T-helper 17 cell (primary cell): ENCODE measurements at places on chromosomes 6 and 20.

- peaks cover 47% of the 10 kb centered on the region for H3K27me3 ChIP-seq
- H3K27ac ChIP-seq: no peak overlapping the region
- DNase-seq: no peak
- H3K4me1 ChIP-seq: peaks cover 10% of the 10 kb centered on the region
- peaks cover 7% of the 10 kb centered on the region for H3K36me3 ChIP-seq
Observed at GRCh38 chr6:151494936-151495320, 1.1 kb downstream of the CCDC170 start.

DNA sequence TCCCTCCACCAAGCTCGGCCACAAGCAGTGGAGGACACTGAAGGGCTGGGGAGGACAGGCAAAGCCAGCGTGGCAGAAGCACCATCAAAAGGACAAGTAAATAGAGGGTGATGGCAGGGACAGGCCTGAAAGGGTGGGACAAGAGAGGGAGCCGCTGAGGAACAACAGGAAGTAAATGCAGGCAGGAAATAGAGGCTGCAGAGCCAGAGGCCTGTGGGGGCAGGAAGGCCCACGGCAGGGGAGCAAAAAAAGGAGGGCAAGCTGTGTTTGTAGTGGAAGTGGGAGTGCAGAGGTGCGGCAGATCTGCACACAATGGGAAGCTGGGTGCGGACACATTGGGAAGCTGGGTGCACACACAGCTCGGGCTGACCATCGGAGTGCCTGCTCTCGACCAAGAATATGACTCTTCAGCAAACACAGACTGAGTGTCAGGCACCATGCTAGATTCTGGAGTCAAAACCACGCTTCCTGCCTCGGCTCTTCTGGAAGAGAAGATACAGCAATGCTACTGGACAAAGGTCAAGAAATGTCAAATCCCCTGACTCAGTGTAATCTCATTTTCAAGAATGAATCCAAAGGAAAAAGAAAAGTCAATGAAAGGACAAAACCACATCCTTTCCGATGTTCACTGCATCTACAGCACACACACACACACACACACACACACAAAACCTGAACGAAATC lies 40.4 kb upstream of the RAB22A start:
- peaks cover 8% of the 10 kb centered on the region for H3K36me3 ChIP-seq
- H3K4me1 ChIP-seq: peaks cover 17% of the 10 kb centered on the region
- no peaks in the 10 kb centered on the region for H3K27me3 ChIP-seq
- peak overlapping the region; percentile 45 for H3K4me3 ChIP-seq
- H3K27ac ChIP-seq: peak overlapping the region; percentile 90
- no peak for DNase-seq

DNA sequence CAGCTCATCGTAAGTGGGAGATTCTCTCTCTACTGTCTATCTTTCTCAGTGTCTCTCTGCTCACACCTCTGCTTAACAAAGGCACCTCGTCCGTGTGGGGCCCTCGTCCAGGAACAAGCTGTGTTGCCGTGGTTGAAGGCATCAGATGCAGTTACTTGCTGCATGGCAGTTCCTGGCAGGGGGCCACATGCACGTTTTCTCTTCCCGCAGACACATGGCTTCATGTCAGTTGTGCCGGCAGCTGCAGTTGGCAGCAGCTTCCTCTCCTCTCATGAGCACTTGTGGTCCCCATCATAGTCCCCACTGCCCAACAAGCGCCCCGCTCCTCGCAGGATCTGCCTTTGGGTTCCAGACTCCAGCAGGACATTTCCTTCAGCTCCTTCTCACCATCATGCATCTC lies 7.1 kb upstream of the AFDN start:
- no peak overlapping the region for H3K27ac ChIP-seq
- H3K36me3 ChIP-seq: peaks cover 5% of the 10 kb centered on the region
- no peak overlapping the region for H3K4me3 ChIP-seq
- DNase-seq: no peak
- H3K27me3 ChIP-seq: peaks cover 49% of the 10 kb centered on the region

DNA sequence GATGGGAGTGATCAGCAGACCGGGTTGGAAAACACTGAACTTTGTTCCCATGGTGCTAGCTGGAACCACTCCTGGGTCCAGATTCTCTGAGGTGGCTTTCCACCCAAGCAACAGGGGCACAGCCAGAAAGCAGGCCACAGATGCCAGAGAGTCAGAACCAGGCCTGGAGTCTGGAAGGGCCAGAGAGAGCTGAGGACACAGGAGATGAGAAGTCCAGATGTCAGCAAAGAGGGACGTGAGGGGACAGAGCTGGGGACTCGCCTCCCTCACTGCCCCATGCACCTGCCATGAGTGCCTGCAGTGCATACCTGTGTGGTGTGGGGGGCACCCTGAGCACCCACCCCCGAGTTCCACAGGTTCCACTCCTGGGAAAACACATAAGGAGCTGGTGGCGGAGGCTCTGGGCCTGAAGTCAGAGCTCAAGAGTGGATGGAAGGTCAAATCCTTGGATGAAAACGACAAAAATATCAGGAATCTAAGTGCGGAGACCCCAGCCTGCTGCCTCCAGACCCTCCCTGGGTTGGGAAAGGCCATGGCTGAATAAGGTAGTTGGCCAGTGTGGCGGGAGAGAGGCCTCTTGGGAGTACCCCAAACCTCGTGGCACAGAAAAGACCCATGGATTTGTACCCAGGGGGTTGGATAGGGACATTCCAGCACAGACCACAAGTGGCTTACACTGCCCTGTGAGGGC lies 224.2 kb downstream of the SYNDIG1 start:
- H3K4me1 ChIP-seq: no peaks in the 10 kb centered on the region
- H3K4me3 ChIP-seq: no peak overlapping the region
- H3K27me3 ChIP-seq: peaks cover 52% of the 10 kb centered on the region
- DNase-seq: no peak
- H3K36me3 ChIP-seq: no peaks in the 10 kb centered on the region
- H3K27ac ChIP-seq: no peak overlapping the region

- no peaks in the 10 kb centered on the region for H3K27me3 ChIP-seq
- no peak for DNase-seq
- H3K36me3 ChIP-seq: peaks cover 2% of the 10 kb centered on the region
- H3K4me1 ChIP-seq: no peaks in the 10 kb centered on the region
- no peak overlapping the region for H3K27ac ChIP-seq
- no peak overlapping the region for H3K4me3 ChIP-seq
Observed at GRCh38 chr20:11015440-11015839, 341.6 kb upstream of the JAG1 start.

DNA sequence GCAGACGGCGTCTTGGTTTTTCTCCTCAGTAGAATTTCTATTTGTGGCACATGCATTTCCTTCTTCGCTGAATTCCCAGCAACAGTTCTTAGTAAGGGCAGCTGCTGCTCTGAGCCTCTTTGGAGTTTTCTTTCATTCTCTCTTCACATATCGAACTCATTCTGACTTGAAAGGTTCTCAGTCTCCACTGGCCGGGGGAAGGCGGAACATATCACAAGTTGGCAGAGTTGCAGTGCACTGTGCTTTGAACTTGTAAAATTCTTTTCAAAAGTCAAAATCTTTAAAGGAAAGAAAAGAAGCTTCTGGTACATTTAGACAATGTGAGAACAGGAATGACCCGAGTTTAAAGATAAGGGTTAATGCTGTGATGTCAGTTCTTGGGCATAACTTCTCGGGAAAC lies 286.1 kb upstream of the MAP3K7 start:
- DNase-seq: no peak
- no peaks in the 10 kb centered on the region for H3K4me1 ChIP-seq
- no peak overlapping the region for H3K4me3 ChIP-seq
- no peaks in the 10 kb centered on the region for H3K36me3 ChIP-seq
- peaks cover 24% of the 10 kb centered on the region for H3K27me3 ChIP-seq
- no peak overlapping the region for H3K27ac ChIP-seq

GRCh38 chr20:23493172-23493772 lies 2.4 kb downstream of the CST8 start:
- DNase-seq: no peak
- H3K27me3 ChIP-seq: no peaks in the 10 kb centered on the region
- H3K4me1 ChIP-seq: no peaks in the 10 kb centered on the region
- no peak overlapping the region for H3K27ac ChIP-seq

DNA sequence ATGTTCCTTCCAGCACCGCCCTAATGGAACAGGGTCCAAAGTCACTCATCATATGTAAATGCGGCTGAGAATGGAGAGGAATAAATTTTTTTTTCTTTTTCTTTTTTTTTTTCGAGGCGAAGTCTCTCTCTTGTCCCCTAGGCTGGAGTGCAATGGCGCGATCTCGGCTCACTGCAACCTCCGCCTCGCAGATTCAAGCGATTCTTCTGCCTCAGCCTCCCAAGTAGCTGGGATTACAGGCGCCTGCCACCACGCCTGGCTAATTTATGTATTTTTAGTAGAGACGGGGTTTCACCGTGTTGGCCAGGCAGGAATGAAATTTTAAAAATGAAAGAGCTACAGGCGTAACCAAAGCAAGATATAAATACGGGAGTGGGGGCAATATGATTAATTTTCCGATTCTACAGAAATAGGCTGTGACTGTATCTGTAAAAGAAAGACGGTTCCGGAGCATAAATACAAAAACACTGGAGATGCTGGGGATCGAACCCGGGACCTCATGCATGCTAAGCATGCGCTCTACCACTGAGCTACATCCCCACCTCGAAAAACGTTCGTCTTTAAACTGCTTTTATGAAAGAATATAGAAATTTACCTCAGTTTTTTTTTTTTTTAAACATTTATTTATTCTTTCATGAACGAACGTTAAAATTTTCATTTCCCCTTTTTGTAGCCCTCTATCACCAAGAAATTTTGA lies 132.2 kb downstream of the GPX5 start:
- H3K27me3 ChIP-seq: peaks cover 63% of the 10 kb centered on the region
- no peak for DNase-seq
- H3K4me3 ChIP-seq: peak overlapping the region; percentile 43

DNA sequence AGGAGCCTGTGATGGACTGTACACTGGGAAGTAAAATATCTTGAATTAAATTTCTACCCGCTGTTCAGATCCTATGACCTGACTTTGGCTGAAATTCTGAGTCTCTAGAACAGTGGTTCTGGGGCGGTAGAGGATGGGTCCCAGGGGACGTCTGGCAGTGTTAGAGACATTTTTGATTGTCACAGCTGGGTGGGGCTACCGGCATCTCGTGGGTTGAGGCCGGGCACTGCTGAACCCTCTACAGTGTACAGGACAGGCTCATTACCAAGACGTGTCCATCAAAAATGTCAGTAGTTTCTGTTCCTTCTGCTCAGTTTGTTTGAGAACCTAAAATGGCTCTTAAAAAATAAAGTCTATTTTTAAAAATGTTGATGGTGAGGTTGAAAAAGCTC lies 11.5 kb upstream of the RPS6KA2 start:
- peaks cover 56% of the 10 kb centered on the region for H3K27me3 ChIP-seq
- H3K36me3 ChIP-seq: peaks cover 9% of the 10 kb centered on the region
- peak overlapping the region; percentile 6 for H3K27ac ChIP-seq
- DNase-seq: no peak

GRCh38 chr20:53839423-53840176 lies 230.8 kb downstream of the BCAS1 start:
- peak overlapping the region; percentile 95 for H3K27ac ChIP-seq
- H3K4me3 ChIP-seq: peak overlapping the region; percentile 76
- peaks cover 2% of the 10 kb centered on the region for H3K36me3 ChIP-seq
- no peaks in the 10 kb centered on the region for H3K27me3 ChIP-seq

DNA sequence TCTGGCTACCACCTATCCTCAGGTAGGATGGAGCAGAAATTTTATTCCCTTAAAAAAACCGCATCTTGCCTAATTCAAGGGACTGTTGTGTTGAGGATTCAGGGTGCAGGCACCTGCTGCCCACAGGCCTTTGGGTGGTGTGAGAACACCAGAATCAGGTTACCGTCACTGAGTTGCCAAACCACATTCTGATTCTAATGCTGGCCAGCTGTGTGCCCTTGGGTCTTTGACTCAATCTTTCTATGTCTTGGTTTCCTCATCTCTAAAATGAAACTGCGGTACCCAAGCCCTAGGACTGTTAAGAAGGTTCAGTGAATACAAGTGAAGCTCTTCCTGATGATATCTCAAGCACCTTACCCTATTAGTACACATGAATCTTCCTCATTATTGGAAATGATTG lies 827.3 kb downstream of the DHX35 start:
- H3K4me1 ChIP-seq: no peaks in the 10 kb centered on the region
- no peaks in the 10 kb centered on the region for H3K36me3 ChIP-seq
- H3K4me3 ChIP-seq: no peak overlapping the region
- H3K27ac ChIP-seq: no peak overlapping the region
- no peak for DNase-seq

GRCh38 chr6:123524781-123525180 lies 112.0 kb downstream of the TRDN start:
- H3K4me3 ChIP-seq: no peak overlapping the region
- no peak overlapping the region for H3K27ac ChIP-seq
- no peaks in the 10 kb centered on the region for H3K4me1 ChIP-seq

GRCh38 chr20:2822073-2822472 lies 5.9 kb downstream of the TMEM239 start:
- no peak overlapping the region for H3K27ac ChIP-seq
- H3K27me3 ChIP-seq: peaks cover 21% of the 10 kb centered on the region
- H3K4me1 ChIP-seq: peaks cover 30% of the 10 kb centered on the region
- no peak for DNase-seq
- H3K4me3 ChIP-seq: peak overlapping the region; percentile 89

- H3K4me3 ChIP-seq: no peak overlapping the region
- H3K27me3 ChIP-seq: peaks cover 61% of the 10 kb centered on the region
- peaks cover 2% of the 10 kb centered on the region for H3K36me3 ChIP-seq
- DNase-seq: no peak
- H3K4me1 ChIP-seq: no peaks in the 10 kb centered on the region
- H3K27ac ChIP-seq: no peak overlapping the region
Observed at GRCh38 chr20:46810448-46811223, 84.0 kb upstream of the EYA2 start.

- no peak for DNase-seq
- no peaks in the 10 kb centered on the region for H3K36me3 ChIP-seq
- peaks cover 3% of the 10 kb centered on the region for H3K4me1 ChIP-seq
- H3K27ac ChIP-seq: no peak overlapping the region
- H3K4me3 ChIP-seq: no peak overlapping the region
- no peaks in the 10 kb centered on the region for H3K27me3 ChIP-seq
Observed at GRCh38 chr20:2151858-2152281, 50.2 kb downstream of the STK35 start.

DNA sequence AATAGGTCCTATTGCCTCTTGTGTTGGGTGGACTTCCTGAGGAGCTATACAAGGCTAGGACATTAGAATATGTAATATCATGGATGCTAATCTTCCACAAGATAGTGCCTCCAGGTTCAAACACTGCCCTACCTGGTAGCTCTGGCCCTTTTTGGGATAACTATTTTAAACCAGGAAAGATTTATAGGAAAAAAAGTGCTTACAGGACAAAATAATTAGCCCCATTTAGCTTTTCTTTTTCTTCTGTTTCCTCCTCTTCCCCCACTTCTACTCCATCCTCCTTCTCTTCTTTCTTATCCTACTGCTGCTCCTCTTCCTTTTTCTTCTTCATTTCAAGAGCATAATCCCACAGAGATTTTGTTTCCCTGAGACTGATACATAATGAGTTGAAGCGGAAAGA lies 967.4 kb downstream of the PHF3 start:
- no peaks in the 10 kb centered on the region for H3K27me3 ChIP-seq
- H3K4me3 ChIP-seq: no peak overlapping the region
- DNase-seq: no peak
- H3K36me3 ChIP-seq: no peaks in the 10 kb centered on the region
